ENCODE measurements at places on chromosomes 16 and 17. TPM values are rescaled to one million over a fixed set of nuclear protein-coding genes. Genes with fewer than 3 reads are reported as not detected.
A peak's percentile ranks its signal among the peaks of the same experiment; 100 is the strongest.

SCNN1G gene
- 0.39 TPM for total RNA-seq

KRT23 gene
- total RNA-seq: not detected

GNAO1 gene
- 17.0 TPM for total RNA-seq

AANAT gene
- total RNA-seq: not detected

GJD3 gene
- total RNA-seq: not detected

DNA sequence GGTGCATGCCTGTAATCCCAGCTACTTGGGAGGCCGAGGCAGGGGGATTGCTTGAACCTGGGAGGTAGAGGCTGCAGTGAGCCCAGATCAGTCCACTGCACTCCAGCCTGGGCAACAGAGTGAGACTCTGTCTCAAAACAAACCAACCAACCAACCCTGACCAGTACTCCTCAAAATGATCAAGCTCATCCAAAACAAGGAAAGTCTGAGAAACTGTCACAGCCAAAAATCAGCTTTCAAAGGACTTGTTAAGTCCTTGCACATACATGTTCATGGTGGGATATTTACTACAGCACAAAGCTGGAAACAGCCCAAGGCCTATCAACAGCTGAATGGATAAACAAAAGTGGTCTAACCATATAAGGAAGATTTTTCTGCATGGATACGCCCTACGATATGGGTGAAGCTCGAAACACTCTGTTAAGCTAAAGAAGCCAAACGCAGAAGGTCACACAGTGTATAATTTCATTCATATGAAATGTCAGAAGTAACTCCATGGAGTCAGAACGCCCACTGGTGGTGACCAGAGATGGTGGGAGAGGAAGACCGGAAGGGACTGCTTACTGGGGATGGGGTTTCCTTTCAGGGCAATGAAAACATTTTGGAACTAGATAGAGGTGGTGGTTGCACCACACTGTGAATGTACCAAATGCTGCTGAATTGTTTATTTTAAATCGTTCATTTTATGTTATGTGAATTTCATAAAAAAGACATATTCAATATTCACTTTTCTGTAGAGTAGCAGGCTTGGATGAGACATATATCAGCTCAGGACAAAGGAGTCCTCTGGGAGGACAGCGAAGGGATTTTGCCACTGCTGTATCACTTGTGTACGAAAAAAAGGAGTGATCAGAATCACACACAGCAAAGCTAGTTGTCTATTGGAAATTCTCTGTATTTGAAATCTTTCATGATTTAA is 17.7 kb downstream of the CCL17 start:
- peak; percentile 67 for ATAC-seq
- H3K36me3 ChIP-seq: peaks cover 11% of the 10 kb centered on the region
- H3K27me3 ChIP-seq: no peaks in the 10 kb centered on the region
- H3K4me1 ChIP-seq: peaks cover 21% of the 10 kb centered on the region
- peak overlapping the region; percentile 22 for H3K27ac ChIP-seq

DNA sequence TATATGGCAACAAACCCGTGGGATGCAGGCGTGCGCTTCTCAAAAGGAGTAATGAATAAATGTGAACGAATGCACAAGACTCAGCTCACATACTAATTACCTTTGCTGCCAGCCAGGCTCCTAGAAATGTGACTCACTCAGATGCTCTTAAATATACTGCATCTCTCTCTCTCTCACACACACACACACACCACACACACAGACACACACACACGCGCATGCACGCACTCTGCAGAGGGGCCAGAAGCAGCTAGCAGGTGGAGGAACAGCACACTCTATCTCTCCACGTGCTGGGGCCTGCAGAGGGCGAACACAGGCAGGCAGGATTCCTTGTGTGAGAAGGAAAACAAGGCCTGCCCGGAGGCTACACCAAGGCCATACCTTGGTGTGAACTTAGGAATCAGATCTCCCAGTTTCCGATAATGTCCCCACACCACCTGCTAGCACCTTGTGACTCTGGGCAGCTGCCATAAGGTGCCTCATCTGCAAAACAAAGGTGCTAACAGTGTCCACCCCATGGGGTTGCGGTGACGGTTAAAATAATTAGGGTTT is 5.3 kb downstream of the GPRC5B start:
- peaks cover 8% of the 10 kb centered on the region for H3K36me3 ChIP-seq
- no peak overlapping the region for H3K4me3 ChIP-seq
- H3K4me1 ChIP-seq: no peaks in the 10 kb centered on the region
- no peak for ATAC-seq

DNA sequence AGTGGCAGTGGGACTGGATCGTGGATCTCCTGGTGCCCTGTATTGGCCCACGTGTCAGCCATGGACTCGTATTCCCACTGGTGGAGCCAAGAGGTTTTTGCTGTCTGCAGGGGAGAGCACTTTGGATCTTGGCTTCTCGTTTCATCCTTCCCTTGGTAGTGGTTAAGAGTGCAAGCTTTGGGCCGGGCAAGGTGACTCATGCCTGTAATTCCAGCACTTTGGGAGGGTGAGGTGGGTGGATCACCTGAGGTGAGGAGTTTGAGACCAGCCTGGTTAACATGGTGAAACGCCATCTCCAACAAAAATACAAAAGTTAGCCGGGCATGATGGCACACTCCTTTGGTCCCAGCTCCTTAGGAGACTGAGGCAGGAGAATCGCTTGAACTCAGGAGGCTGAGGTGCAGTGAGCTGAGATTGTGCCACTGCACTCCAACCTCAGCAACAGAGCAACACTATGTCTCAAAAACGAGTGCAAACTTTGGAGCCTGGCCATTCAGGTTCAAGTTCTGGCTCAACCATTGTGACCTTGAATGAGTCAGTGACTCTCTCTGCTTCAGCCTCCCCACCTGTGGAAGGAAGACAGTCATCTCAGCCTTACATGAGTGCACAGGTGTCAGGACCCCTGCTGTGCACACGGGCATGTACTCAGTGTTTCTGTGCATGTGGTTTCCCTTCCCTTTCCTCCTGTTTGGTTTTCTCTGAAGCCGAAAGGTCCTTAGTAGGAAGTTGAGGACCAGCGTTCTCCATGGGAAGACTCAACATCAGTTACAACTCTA is 57.4 kb downstream of the PLCG2 start:
- no peaks in the 10 kb centered on the region for H3K36me3 ChIP-seq
- no peak for ATAC-seq
- H3K27me3 ChIP-seq: peaks cover 30% of the 10 kb centered on the region
- H3K4me1 ChIP-seq: no peaks in the 10 kb centered on the region
- no peak overlapping the region for H3K27ac ChIP-seq

DNA sequence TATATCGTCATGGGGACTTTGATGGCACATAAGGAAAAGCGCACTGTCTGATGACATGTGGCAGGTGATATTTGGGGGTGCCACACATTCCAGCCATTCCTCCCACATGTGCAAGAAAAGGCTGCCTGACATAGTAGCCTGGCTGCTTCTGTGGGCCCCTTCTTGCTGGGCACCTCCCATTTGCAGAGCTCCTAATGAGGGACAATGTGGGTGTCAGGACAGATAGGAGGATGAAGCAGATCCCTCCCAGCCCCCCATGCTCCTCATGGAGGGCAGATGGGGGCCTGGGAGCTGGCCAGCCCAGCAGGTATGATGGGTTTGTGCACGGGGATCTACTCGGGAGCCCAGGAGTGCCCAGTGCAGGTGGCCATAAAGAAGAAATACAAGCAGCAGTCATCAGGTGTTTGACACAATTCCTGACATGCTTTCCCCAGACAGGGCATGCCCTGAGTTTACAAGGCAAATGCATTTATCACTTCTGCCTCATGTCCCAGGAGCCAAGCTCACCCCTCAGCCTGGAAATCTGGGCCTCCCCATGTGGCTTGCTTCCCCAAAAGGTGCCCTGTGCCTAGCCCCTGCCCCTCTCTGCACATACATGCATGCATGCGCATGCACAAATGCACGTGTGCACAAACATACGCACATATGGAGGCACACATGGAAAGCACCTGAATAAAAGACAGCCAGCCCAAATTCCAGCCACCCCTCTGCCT is 260.6 kb upstream of the RPL38 start:
- H3K4me1 ChIP-seq: no peaks in the 10 kb centered on the region
- H3K27ac ChIP-seq: no peak overlapping the region
- no peak overlapping the region for H3K4me3 ChIP-seq

GRCh38 chr17:1107777-1108477 is 71.9 kb downstream of the ABR start:
- H3K4me1 ChIP-seq: peaks cover 93% of the 10 kb centered on the region
- H3K27ac ChIP-seq: peak overlapping the region; percentile 96
- no peak for ATAC-seq

DNA sequence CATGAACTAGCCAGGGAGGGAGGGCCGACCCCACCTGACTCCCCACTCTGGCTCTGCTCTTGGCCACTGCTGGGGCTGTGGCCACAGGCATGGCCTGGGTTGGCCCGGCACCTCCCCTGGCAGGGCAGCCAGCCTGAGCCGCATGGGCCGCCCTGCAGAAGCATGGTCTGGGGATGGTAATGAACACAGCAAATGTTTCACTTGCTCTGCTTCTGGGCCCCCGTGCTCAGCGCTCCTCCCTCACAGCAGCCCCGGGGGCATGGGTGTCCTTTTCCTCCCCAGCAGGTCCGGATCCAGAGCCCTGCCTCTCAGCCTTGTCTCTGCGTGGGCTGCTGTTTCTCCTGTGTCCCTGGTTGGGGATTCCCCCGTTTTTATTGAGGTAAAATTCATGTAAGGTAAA is 30.9 kb upstream of the KCNJ12 start:
- H3K4me3 ChIP-seq: no peak overlapping the region
- H3K27me3 ChIP-seq: no peaks in the 10 kb centered on the region
- no peaks in the 10 kb centered on the region for H3K4me1 ChIP-seq
- no peak for ATAC-seq
- H3K27ac ChIP-seq: no peak overlapping the region

- no peak for ATAC-seq
- H3K4me1 ChIP-seq: no peaks in the 10 kb centered on the region
- no peaks in the 10 kb centered on the region for H3K27me3 ChIP-seq
Measured at GRCh38 chr16:865026-865425, 64.5 kb upstream of the GNG13 start.

DNA sequence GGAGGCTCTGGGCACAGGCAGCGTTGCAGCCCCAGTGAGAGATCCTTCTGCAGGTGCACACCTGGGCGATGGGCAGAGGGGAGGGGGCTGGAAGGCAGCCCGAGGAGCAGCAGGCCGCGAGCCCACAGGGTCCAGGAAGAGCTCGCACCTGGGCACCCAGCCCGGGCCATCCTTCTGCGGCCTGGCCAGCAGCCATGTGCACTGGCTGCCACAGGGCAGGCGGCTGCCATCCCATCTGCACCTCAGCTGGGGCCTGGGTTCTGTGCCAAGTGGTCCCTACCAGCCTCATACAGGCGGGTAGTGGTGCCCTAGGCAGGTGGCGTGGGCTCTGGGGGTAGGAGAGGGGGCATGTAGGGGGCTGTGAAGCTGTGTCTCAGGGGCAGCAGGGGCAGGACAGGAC is 197.2 kb downstream of the RBFOX3 start:
- no peaks in the 10 kb centered on the region for H3K36me3 ChIP-seq
- H3K27me3 ChIP-seq: peaks cover 66% of the 10 kb centered on the region
- no peak for ATAC-seq
- H3K4me1 ChIP-seq: no peaks in the 10 kb centered on the region
- H3K27ac ChIP-seq: no peak overlapping the region

DNA sequence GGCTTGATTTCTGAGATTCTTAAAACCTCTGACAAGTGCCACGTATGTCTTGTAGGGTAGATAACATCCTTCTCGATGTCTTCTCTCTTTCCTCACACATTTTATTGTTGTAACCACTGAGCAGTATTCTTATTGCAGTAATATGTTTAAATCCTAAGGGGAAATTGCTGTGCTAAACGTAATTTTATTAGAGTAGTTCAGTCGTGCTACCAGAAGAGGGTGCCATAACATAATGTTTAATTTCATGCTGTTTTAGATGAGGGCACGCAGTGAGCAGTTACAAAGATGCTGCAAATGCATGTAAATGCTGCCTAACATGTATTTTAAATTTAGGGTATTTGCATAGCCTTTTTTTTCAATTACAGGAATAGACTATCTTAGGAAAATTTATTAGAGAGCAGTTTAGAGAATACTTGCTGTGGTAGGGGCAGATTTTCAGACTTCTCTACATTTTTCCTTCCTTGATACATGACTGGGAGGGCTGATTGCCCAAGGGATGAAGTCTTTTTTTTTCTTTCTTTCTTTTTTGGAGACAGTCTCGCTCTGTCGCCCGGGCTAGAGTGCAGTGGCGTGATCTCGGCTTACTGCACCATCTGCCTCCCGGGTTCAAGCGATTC is 51.7 kb downstream of the GAN start:
- H3K27me3 ChIP-seq: no peaks in the 10 kb centered on the region
- no peak for ATAC-seq
- H3K4me1 ChIP-seq: no peaks in the 10 kb centered on the region
- no peak overlapping the region for H3K4me3 ChIP-seq

DNA sequence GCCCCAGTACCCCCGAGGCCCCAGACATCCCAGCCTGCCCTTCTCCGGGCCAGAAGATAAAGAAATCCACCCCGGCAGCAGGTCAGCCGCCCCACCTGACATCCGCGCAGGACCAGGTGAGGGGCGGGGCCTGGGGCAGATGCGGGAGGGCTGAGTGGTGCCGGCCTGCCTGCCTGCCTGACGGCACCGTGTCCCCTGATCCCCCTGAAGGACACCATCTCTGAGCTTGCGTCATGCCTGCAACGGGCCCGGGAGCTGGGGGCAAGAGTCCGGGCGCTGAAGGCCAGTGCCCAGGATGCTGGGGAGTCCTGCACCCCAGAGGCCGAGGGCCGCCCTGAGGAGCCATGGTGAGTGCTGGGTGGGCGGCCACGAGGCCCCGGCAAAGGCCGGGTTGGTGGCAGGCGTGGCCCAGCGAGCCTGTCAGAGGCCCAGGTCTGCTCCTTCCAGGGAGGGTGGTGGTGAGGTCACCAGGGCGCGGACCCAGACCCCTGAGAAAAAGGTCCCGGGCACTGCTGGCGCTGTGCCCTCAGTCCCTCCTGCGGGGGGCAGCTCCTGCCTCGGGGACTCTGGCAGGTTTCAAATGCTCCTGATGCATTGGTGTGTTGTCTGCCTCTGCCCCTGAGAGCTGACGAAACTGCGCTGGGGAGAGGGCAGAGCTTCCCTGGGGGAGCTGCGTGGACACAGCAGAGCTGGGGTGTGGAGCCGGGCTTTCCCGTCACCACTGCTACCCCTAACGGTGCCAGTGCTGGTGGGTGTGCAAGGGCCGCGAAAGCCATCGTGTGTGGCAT is 1.2 kb downstream of the CDT1 start:
- H3K27ac ChIP-seq: no peak overlapping the region
- no peak overlapping the region for H3K4me3 ChIP-seq
- no peak for ATAC-seq
- H3K4me1 ChIP-seq: peaks cover 16% of the 10 kb centered on the region
- no peaks in the 10 kb centered on the region for H3K36me3 ChIP-seq

- H3K27ac ChIP-seq: no peak overlapping the region
- H3K4me1 ChIP-seq: no peaks in the 10 kb centered on the region
- no peak overlapping the region for H3K4me3 ChIP-seq
- no peaks in the 10 kb centered on the region for H3K36me3 ChIP-seq
Measured at GRCh38 chr16:47043200-47043599, 69.7 kb upstream of the DNAJA2 start.

Data from gastroesophageal sphincter (tissue), 4 donors.